Panc1 (cell line): ENCODE measurements at places on chromosomes 5 and 9. TPM values are rescaled to one million over a fixed set of nuclear protein-coding genes. Genes with fewer than 3 reads are reported as not detected.

IFNA13 gene
- total RNA-seq = not detected

FOXE1 gene
- total RNA-seq = 0.82 TPM

LAMC3 gene
- 16.4 TPM for total RNA-seq

NR6A1 gene
- 7.6 TPM for total RNA-seq

TMEFF1 gene
- total RNA-seq = 2.2 TPM

MSMP gene
- 1.4 TPM for total RNA-seq

HAVCR1 gene
- total RNA-seq = 0.36 TPM

TBC1D13 gene
- total RNA-seq = 21.3 TPM

NFIL3 gene
- 13.3 TPM for total RNA-seq

IRX1 gene
- total RNA-seq = not detected

PCDHA8 gene
- 0.10 TPM for total RNA-seq

PLAC8L1 gene
- 0.49 TPM for total RNA-seq

VCAN gene
- total RNA-seq = 0.72 TPM
